ENCODE measurements at places on chromosomes 1 and 21. TPM values are rescaled to one million over a fixed set of nuclear protein-coding genes. Genes with fewer than 3 reads are reported as not detected.

Gene HSD3B1
- total RNA-seq, result not detected

Gene CD5L
- total RNA-seq, result not detected

Gene DMRTA2
- total RNA-seq, result not detected

Gene TRIM58
- 0.34 TPM for total RNA-seq

Gene SH2D1B
- total RNA-seq, result 0.20 TPM

Gene RNU1-1
- not detected for total RNA-seq

Gene CATSPERE
- total RNA-seq, result 0.05 TPM

Gene PTP4A2
- 202 TPM for total RNA-seq

Gene CNR2
- not detected for total RNA-seq

Gene CFAP107
- total RNA-seq, result not detected

Gene PATJ
- total RNA-seq, result 9.8 TPM

Gene CLEC20A
- total RNA-seq, result 0.15 TPM

Gene PDC
- total RNA-seq, result not detected

Gene KRTAP10-10
- not detected for total RNA-seq

Gene TIE1
- 478 TPM for total RNA-seq

Gene KCNH1
- total RNA-seq, result not detected

Gene MANEAL
- 0.59 TPM for total RNA-seq

Gene CXADR
- total RNA-seq, result 3.1 TPM

Gene ATP1A2
- not detected for total RNA-seq

Gene OR2T35
- total RNA-seq, result not detected

Gene SH3D21
- 0.40 TPM for total RNA-seq

Gene SELL
- total RNA-seq, result 4.3 TPM

Gene C1orf87
- total RNA-seq, result not detected

Gene PALMD
- 79.6 TPM for total RNA-seq

Gene CLIC6
- total RNA-seq, result not detected

Gene RIPK4
- total RNA-seq, result not detected

Gene ANGPTL3
- not detected for total RNA-seq

Gene ZNF593OS
- total RNA-seq, result not detected

Gene GBP3
- total RNA-seq, result 39.9 TPM

Gene OR2T2
- total RNA-seq, result not detected

Gene KCNA2
- total RNA-seq, result not detected

Gene ZFP69B
- total RNA-seq, result 4.7 TPM

Gene TRIM46
- 1.4 TPM for total RNA-seq

Gene OLFML2B
- 0.20 TPM for total RNA-seq

Gene NPHP4
- total RNA-seq, result 3.3 TPM

Gene BGLAP
- total RNA-seq, result not detected

Gene SKI
- total RNA-seq, result 22.3 TPM

Gene SRP9
- 297 TPM for total RNA-seq

Gene C8A
- total RNA-seq, result not detected

Gene SPRR1A
- not detected for total RNA-seq

Gene S100A4
- 2.8 TPM for total RNA-seq

Gene CLCA4
- total RNA-seq, result not detected

Gene TSPEAR
- total RNA-seq, result 0.10 TPM

Gene LELP1
- total RNA-seq, result not detected

Gene NBPF6
- not detected for total RNA-seq

Gene DISP1
- 1.1 TPM for total RNA-seq

Gene CENPF
- 48.2 TPM for total RNA-seq

Gene MMP23B
- 0.49 TPM for total RNA-seq

Gene PPIAL4G
- total RNA-seq, result not detected

Gene PKLR
- not detected for total RNA-seq

Gene TFF3
- total RNA-seq, result 14.9 TPM

Gene ALPL
- 0.05 TPM for total RNA-seq

Gene CTTNBP2NL
- total RNA-seq, result 26.2 TPM

Gene NBPF11
- 1.7 TPM for total RNA-seq

Gene RPF1
- total RNA-seq, result 53.1 TPM

Gene LYPD8
- not detected for total RNA-seq

Gene KCNA10
- not detected for total RNA-seq

Gene LYPLA2
- 102 TPM for total RNA-seq

Gene IRF6
- 0.44 TPM for total RNA-seq

Measured in mammary microvascular endothelial cell (primary cell).